Skeletal muscle cell (primary cell): ENCODE measurements at places on chromosomes 5 and 9.
A peak's percentile ranks its signal among the peaks of the same experiment; 100 is the strongest.

GRCh38 chr5:94028001-94028400, 286.6 kb upstream of the POU5F2 start:
- no peak for DNase-seq

DNA sequence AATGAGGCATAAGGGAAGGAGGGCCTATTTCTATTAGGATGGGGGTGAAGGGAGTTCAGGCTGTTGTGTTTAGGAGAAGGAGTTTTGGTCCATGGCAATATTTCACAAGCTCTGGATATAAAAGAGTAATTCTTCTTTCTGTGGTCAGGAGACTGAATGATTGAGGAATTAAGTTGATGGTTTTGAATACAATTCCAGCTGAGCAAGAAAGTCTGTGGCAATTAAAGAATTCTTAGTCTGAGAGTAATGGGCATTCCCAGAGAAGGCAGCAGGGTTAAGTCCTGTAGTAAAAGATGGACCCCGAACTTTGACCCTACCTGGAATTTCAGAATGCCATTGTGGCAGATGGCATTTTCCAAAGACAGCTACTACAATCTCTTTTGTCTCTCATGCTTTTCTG, 202.6 kb downstream of the TLE4 start:
- no peak for DNase-seq

DNA sequence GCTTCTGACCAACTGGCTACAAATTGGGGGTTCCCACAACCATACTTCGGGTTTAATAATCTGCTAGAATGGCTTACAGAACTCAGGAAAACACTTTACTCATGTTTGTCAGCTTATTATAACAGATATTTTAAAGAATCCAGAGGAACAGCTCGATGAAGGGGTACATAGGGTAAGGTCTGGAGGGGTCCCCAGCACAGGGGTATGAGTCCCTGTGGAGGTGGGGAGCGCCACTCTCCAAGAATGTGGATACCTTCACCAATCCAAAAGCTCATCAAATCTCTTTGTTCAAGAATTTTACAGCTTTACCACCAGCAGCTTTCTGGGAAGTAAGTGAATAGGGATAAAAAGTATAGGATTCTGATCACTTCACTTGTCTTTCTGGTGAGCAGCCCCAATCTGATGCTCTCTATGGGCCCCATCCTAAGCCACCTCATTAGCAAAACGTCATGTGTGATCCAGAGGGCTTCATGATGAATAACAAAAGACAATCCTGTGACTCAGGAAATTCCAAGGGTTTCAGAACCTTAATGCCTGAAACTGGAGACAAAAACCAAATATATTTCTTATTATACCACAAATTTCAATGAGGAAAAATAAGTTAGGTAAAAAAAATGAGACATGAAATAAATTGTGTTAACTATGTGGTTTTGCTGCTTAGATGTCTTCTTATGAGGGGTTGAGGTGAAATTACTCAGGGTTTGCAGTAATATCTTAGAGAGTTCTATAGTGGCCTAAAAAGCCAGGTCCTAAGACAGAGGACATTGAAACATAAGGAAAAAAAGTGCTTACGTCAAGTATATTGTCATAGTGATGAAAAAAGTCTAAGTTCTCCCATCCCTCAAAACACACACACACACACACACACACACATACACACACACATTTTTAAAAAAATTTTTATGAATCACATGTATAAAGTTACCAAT, 290.5 kb downstream of the ANXA1 start:
- no peak for DNase-seq

GRCh38 chr5:172412724-172413286, 41.5 kb downstream of the SH3PXD2B start:
- peak; percentile 98 for DNase-seq

DNA sequence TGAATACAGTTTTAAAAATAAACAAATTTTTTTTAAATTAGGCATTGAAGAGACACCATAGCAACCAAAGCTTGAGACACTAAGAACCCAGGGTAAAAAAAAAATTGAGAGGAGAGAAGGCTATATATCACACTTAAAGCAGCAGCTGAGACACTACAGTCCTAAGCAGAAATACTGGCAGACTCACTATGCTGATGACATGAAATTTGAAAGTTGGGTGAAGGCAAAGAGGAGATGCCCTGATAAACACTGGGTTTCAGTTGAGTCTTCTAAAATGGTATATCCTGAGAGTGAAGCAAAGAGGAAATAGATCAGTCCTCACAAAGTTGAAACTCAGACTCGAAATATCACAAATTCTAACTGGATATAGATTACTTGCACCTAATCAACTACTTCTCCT, 419.9 kb upstream of the CDH9 start:
- DNase-seq = no peak

DNA sequence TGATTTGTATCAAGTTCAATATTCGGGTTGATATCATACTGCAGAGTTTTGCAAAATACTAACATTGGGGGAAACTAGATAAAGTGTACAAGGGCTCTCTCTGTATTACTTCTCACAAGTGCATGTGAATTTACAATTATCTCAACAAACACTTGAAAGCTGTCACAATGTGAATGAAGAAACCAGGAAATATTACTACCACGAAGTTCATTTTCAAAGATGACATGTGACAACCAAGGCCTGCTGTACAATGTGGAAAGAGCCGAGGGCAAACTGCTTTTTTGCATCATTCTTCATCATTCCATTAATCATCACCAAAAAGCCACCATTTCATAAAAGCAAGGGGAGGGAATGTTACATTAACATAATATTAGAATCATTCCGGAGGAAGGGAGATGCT, 310.0 kb downstream of the GLIS3 start:
- DNase-seq = no peak

- DNase-seq = no peak
Measured at GRCh38 chr5:140073296-140073695, 30.2 kb upstream of the NRG2 start.

DNA sequence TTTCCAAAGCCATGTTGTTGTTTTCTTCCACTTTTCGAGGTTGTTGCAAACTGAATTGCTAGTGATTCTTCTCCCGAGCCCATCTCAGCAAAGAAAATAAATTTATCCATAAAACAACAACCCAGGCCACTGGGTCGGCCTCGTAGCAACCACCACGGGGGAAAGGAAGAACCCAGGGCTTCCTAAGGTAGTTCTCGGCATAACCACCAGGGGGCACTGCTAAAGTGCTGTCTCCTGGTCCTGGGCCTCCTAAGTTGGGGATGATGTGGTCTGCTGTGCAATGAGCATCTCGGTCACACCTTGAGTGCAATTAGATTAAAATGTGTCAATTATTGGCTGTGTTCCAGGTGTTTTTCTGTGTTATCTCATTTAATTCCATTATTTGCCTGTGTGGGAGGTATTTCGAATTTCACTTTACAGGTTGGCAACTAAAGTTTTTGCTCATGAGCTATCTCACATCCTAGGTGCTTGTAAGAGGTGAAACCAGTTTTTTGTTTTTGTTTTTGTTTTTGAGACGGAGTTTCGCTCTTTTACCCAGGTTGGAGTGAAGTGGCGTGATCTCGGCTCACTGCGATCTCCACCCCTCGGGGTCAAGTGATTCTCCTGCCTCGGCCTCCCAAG, 102.8 kb upstream of the DAP start:
- DNase-seq = no peak

DNA sequence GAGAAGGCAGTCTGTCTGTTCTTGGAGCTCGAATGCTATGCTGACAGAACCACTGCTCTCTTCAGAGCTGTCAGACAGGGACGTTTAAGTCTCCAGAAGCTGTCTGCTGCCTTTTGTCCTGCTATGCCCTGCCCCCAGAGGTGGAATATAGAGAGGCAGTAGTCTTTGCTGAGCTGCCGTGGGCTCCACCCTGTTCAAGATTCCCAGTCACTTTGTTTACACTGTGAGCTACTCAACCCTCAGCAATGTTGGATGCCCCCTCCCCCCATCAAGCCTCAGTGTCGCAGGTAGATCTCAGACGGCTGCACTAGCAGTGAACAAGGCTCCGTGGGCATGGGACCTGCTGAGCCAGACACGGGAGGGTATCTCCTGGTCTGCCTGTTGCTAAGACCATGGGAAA, 344.2 kb downstream of the TMEM161B start:
- DNase-seq = no peak

GRCh38 chr9:130990306-130990977, 18.5 kb upstream of the LAMC3 start:
- DNase-seq = no peak

DNA sequence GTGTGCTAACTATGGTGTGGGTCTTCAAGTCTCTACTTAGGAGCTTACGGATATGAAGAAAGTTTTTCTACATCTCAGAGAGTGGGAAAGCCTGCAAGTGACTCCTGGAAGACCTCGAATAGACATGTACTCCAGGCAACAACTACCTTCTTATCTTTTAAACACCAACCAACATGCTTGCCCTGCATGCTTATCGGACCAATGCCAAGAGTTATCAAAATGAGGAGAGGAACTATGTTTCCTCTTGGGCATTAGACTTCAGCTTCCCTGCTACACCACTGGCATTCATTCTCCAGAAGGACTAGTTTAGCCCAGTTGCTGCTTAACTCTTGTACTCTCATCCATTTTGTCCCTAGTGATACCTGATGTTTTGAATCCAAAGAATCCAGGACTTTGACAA, 74.7 kb upstream of the MAN2A1 start:
- DNase-seq = no peak

GRCh38 chr5:92864591-92864990, 716.4 kb downstream of the NR2F1-AS1 start:
- DNase-seq = no peak

DNA sequence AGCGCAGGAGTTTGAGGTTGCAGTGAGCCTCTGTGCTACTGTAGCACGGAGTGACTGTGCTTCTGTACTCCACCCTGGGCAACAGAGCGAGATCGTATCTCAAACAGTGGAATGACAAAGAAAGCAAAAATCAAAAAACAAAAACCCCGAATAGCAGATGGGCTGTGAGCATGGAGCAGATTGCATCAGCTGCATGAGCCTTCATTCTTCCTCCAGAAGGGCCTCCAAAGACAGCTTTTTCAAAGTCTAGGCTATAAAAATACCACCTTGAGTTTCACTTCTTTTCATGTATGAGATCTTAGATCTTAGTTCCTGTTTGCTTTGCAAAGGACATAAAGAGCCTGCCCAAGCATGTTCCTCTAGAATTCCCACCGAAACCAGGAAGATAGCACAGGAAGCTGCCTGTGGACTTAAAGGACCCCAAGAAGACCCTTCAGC, 15.0 kb upstream of the HSPB3 start:
- DNase-seq = no peak

- DNase-seq = no peak
Measured at GRCh38 chr9:129996161-129996830, 46.7 kb downstream of the FNBP1 start.

- no peak for DNase-seq
Measured at GRCh38 chr5:168600409-168600808, 21.2 kb upstream of the PANK3 start.

GRCh38 chr5:101012880-101013279, 109.8 kb upstream of the ST8SIA4 start:
- no peak for DNase-seq

GRCh38 chr9:79140751-79141150, 431.0 kb upstream of the TLE4 start:
- DNase-seq = no peak
